ENCODE measurements at places on chromosomes 1 and 21. TPM values are rescaled to one million over a fixed set of nuclear protein-coding genes. Genes with fewer than 3 reads are reported as not detected.

DNA sequence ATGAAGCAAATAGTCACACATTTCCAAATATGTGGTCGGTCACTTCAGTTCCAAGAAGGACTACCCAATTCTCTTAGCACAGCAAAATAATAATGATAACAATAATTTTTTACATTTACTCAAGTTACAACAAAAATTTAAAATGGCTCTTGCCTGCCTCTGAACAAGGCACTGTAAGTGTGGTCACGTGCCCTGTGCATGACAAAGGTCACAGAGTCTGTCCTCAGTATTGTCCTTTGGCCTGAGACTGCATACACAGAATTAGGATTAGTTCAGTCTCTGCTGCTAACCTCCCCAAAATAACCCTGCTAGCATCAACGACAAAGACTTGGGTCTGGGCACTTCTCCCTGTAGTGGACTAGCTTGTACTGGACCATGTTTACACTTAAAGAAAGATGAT, 297.1 kb upstream of the DUSP10 start:
- DNase-seq = no peak

Gene WNT4
- total RNA-seq = 0.27 TPM

- DNase-seq = peak; percentile 67
These were observed 17.6 kb upstream of the CLIC4 start for GRCh38 chr1:24727501-24728216.

DNA sequence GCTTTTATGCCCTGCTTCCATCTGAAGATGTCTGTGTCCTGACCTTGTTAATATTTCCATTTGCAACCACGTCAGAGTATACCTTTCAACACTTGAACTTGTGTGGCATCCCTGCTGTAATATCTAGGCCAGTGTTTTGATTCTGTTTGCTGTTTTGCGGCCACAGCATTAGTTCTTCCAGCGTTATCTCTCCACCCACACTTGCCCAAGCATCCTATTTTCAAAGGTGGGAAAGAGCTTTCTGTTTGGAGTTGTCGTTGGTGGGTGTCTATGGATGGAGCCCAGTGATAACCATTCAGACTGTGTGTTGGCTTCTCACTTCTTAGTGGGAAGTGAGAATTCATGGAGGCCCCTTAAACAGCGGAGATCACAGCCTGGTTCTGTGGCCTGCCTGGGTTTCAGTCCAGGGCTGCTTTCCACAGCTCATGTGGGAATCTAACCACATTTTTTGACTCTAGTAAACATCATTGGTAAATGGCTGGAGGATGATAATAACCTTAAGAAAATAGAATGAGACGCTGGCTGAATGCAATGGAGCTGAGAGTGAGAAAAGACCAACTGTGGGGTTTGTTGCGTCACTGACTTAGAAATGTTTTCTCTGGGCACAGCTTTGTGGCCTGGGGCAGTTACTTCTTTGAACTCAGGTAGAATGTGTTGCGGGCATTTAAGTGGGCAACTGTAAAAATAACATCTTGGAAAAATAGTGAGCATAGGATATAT, 7.6 kb downstream of the TENT5C start:
- no peak for DNase-seq

Gene MASP2
- not detected for total RNA-seq

DNA sequence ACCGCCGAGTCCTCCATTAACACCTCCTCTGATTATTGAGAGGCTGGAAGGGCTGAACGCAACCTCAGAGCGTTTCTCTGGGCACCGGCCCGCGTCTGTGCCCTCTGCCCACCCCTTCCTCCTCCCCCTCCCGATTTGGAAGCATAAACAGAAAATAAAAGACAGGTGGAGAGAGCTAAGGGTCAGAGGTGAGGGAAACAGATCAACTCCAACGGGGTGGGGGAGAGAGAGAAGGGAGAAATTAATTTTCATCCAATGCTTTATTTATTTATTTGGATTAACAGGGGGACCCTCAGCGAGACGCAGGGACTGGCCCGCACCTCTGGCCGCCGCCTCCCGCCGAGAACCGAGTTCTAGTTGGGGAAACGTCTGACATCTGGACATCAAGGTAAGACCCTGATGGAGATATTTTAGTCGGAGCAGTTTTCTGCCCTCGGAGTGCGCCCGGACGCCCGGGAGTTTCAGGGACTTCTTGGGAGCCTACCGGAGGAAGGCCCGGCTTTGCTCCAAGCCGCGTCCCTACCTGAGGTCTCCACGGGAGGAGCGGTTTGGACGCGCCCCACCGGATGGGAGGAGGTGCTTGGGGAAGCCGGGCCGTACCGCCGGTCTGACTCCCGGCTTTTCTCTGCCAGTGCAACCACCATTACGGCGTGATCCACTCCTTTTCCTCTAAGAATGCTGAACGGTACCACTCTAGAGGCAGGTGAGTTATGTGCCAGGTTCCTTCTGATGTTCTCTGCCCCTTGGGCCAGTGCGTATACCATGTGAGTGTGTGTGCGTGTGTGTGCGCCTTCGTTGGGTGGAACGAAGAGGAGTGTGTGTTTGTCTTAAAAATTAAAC, 5.1 kb upstream of the LHX9 start:
- no peak for DNase-seq

DNA sequence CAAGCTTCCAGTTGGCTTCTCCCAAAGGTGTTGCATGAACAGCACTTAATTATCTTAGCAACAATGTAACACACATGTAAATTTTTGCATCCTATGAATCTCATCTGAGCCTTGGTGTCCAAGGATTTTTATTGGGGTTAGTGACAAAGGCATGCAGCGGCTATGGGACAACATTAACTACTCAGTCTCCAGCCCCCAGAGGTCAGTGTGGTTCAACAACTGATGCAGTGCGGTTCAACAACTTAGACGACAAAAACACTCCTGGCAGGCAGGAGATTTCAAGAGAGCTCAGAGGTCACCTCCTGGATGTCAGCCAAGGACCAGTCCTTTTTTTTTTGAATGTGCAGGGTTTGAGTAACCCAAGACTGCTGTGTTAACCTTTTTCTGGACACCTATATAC, 77.5 kb upstream of the HMCN1 start:
- no peak for DNase-seq

GRCh38 chr1:179774000-179774399, 30.9 kb downstream of the FAM163A start:
- DNase-seq = no peak

GRCh38 chr1:88204111-88204510, 480.0 kb upstream of the PKN2 start:
- DNase-seq = no peak

DNA sequence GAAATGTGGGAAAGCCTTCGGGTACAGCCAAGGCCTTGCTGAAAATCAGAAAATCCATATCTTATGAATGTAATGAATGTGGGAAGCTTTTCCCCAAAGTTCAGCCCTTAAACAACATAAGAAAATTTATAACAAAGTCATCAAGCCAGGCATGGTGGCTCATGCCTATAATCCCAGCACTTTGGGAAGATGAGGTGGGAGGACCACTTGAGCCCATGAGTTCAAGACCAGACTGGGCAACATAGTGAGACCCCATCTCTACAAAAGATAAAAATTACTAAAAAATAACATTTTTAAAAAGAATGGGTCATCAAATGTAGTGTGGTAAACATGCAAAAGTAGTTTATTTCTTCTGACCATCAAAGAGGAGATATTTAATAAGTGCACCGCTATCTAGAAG, 45.9 kb downstream of the KIAA0319L start:
- no peak for DNase-seq

Gene SPRR5
- not detected for total RNA-seq

GRCh38 chr1:68795956-68796355, 299.1 kb upstream of the DEPDC1 start:
- DNase-seq = no peak

DNA sequence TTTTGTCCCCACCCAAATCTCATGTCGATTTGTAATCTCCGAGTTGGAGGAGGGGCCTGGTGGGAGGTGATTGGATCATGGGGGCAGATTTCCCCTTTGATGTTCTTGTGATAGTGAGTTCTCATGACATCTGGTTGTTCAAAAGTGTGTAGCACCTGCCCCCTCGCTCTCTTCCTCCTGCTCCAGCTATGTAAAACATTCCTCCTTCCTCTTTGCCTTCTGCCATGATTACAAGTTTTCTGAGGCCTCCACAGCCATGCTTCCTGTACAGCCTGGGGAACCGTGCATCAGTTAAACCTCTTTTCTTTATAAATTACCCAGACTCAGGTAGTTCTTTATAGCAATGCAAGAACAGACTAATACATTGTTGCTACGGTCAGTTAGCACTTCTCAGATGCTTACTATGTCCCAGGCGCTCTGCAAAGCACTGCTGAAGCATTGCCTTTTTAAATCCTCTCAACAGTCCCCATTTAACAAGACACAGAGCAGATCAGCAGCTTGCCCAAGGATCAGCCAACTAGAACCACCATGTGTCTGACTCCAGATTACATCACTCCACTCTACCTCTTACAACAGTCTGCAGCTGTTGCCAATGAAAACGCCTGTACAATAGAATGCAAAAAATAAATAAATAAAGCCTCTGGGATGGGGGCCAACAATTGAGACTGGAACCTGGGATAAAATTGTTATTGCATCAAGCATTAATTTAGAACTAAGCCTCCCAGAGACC, 52.4 kb upstream of the USP1 start:
- peak; percentile 68 for DNase-seq

Gene TRIM46
- 2.5 TPM for total RNA-seq

Gene ASCL5
- total RNA-seq = not detected

Gene PRDM16
- total RNA-seq = not detected

DNA sequence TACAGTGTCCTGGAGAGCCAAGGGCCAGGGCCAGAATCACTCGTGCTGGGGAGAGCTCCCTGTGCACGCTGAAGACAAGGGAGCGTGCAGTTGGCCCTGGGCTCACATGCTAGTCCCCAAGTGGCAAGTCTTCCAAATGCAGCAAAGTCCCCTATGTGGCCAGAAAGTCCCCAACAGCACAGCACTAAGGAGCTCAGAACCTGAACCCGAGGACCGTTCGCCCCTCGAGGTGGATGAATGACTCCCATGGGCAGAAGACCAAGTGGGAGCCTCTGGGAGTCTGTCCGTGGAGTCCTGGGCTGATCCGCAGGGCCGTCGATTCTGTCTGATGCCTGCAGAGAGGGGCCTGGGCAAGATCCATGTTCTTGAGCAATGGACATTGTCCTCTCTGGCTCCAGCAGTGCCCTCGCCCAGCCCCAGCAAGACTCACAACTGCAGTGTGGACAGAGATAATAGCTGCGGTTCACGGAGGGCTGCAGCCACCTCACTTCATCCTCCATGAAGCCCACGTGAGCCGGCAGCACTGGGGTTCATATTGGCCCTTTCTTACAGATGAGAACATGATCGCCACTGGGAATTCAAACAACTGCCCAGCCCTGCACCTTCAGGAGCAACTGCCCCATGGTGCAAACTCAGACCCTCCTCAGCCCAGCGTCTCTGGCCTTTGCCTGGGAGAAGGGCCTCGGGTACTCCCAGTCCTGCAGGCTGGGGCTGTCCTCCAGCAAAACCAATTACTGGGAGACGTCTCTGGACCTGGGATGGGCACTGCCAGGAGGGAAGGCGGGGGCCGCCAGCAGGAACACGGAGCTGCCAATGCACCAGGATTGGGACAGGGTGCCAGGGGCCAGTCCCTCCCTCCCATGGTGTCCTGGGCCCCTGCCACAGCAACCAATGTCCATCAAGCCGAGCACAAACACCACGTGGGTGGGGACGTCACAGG, 243.7 kb downstream of the NPHP4 start:
- no peak for DNase-seq

Gene CRNN
- not detected for total RNA-seq

Gene RHOU
- 0.40 TPM for total RNA-seq

GRCh38 chr1:172360985-172361384, 59.5 kb upstream of the C1orf105 start:
- no peak for DNase-seq

- DNase-seq = no peak
These were observed 61.7 kb downstream of the LDLRAD2 start for GRCh38 chr1:21873761-21874160.

All from mammary epithelial cell (primary cell).